IMR-90 (cell line): ENCODE measurements at places on chromosomes 7 and 10. TPM values are rescaled to one million over a fixed set of nuclear protein-coding genes. Genes with fewer than 3 reads are reported as not detected.

PALD1 gene
- polyA plus RNA-seq: 0.12 and 0.14 TPM in 2 replicates

DNA sequence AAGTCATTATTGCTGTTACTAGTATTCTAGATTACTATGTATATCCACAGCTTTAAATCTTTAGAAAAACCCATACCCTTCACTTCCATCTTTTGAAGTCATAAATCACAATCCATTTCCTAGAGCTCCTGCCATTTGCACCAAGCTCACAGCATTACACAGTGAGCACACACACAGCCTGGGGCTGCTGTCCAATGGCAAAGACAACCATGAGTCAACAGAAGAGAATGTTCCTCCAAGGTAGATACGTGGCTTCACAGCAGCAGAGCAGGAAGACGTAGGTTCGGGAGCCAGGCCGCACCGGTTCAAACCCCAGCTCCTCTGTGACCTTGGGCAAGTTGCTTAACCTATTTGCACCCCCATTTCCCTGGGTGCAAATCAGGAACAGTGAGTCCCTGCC, 234.6 kb downstream of the DIP2C start:
- peak; percentile 92 for DNase-seq
- H3K4me3 ChIP-seq: no peak overlapping the region
- 0 out of 2 replicates have a peak overlapping the region, but pooled peaks have one; percentile 17 for H3K27ac ChIP-seq
- H3K36me3 ChIP-seq: no peaks in the 10 kb centered on the region
- H3K4me1 ChIP-seq: peaks cover 9% of the 10 kb centered on the region
- H3K27me3 ChIP-seq: no peaks in the 10 kb centered on the region

GRCh38 chr7:159195946-159196345, 51.3 kb upstream of the VIPR2 start:
- H3K36me3 ChIP-seq: no peaks in the 10 kb centered on the region
- H3K27me3 ChIP-seq: no peaks in the 10 kb centered on the region
- no peaks in the 10 kb centered on the region for H3K4me1 ChIP-seq
- no peak for DNase-seq
- no peak overlapping the region for H3K4me3 ChIP-seq

GRCh38 chr7:284762-285722, 4.9 kb upstream of the FOXL3 start:
- peaks cover 59% of the 10 kb centered on the region for H3K27me3 ChIP-seq
- no peaks in the 10 kb centered on the region for H3K4me1 ChIP-seq
- H3K36me3 ChIP-seq: no peaks in the 10 kb centered on the region
- no peak for DNase-seq
- no peak overlapping the region for H3K27ac ChIP-seq
